ENCODE measurements at places on chromosomes 3 and 15.

DNA sequence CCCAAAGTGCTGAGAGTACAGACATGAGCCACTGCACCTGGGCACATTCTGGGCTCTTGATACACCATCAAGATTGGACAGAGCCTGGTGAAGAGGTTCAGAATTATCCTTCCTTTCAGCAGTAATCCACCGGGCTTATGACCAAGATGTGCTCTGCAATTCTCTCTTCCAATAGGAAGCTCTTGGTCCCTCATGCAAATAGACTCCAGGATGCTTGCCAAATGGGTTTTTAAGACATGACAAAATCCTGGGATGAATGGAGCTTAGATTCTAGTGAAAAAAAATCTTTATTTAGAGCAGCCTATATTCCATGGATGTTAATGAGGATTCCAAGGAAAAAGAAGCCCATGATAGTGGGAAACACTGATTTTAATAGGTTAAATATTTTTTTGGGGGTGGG, 119.1 kb downstream of the SV2B start:
- DNase-seq, result no peak

GRCh38 chr3:30011237-30011803, 595.1 kb upstream of the TGFBR2 start:
- no peak for DNase-seq

DNA sequence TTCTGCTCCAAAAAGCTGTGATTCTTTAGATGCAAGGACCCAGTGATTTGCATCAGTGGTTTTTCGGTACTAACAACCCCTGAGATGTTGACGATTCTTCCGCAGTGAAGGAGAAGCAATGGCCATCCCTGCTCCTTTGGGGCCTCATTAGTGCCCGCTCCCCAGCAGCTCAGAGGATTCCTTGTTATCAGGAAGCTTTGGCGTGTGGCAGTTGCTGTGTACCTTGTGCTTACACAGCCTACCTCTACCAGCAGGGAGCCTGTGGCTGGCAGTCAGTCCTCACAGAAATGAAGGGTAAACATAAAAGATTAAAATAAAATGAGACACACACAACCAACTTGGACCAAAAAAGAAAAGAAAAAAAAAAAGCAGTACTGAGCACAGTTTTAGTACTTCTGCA, 55.2 kb downstream of the CNTN3 start:
- no peak for DNase-seq

GRCh38 chr3:11145888-11146287, 8.4 kb upstream of the HRH1 start:
- DNase-seq, result peak; percentile 80

- no peak for DNase-seq
Measured at GRCh38 chr3:167973046-167973445, 122.7 kb downstream of the GOLIM4 start.

- DNase-seq, result no peak
Measured at GRCh38 chr15:87489456-87489855, 767.1 kb downstream of the NTRK3 start.

DNA sequence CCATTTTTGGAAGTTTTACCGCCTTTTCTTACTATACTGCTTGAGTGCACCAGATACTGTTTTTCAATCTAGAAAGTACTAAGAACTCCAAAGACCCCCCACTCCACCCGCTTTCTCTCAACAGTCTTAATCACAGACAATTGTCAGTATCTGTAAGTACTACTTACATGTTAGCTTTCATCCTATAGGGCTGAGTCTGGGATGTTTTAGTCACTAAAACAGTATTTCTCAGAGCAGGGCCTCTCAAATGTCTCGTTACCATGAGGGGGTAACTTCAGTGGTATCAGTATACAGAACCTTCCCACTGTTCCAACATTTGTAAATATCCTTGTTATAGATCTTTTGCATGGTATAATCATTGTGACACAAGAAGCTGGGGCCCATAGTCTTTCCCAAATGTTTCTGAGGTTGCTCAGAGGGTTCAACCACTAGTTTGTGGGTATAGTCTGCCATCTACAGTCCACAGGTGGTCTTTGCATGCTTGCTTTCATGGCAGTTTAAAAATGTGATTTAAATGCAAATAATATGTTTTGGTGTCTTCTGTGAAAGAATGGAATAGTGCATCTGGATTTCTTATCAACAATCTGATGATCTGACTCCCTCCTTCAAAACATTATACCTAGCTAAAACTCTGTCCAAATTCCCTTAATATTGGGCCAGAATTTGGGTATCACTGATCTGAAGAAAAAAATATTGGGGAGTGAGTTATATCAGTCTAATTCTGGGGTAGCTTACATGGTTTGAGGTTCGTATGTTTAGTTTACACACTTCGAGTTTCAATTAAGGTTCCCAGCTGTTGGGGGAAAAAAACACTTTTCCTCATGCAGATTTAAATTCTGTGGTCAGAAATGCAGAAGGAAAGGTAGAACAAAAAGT, 18.0 kb upstream of the DNAJC13 start:
- DNase-seq, result peak; percentile 66

GRCh38 chr3:23425410-23425809, 222.3 kb downstream of the UBE2E2 start:
- no peak for DNase-seq

- no peak for DNase-seq
Measured at GRCh38 chr15:32119694-32120330, 89.5 kb downstream of the CHRNA7 start.

GRCh38 chr3:78562328-78562727, 1205.5 kb downstream of the ROBO1 start:
- DNase-seq, result no peak

DNA sequence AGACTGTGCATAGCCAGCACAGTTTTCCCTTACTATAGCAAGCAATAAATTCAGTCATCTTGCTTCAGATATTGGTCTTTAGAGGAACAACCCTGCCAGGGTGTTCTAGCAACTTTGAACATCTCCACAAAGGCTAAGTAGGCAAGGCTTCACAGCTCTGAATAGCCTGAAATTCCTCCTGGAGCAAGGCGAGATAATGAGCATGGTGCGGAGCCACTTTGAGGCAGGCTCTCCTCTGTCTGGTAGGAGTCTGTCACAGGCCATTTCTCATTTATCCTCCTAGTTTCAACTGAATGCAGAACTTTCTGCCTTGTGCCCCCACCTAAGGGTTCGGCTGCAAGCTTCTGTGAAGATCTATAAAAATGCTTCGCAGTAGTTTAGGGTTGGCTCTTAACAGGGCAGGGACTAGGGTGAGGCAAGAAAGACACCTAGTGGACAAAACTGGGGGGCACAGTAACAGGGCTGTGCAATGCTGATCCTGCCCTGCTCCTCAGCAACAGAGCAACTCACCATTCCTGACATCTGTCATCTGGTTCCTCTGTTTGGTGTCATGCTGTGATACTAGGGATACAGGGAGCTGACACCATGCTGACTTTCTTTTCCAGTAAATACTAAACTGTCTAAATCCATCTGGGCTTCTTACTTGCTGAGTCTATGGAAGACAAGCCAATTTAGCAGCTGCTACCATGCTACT, 16.6 kb upstream of the EHHADH start:
- DNase-seq, result peak; percentile 15

GRCh38 chr3:65151666-65152065, 463.9 kb upstream of the ADAMTS9 start:
- peak; percentile 45 for DNase-seq

DNA sequence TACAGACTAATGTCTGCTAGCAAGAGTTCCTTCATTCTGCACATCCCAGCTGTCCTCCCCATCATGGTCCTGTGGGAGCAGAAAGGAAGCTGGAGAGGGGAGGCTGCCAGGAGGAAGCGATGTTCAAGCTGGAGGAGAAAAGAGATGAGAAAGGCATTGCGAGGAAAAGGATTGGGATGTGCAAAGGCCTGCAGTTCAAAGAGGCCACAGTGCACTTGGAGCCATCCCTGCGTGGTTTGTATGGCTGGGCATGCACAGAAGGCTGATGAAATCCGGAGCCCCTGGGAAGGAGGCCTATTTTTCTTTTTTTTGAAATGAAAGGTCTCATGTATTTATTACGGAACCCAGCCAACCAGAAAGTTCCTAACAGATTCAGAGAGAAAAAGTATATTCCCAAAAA, 22.8 kb downstream of the AMOTL2 start:
- no peak for DNase-seq

DNA sequence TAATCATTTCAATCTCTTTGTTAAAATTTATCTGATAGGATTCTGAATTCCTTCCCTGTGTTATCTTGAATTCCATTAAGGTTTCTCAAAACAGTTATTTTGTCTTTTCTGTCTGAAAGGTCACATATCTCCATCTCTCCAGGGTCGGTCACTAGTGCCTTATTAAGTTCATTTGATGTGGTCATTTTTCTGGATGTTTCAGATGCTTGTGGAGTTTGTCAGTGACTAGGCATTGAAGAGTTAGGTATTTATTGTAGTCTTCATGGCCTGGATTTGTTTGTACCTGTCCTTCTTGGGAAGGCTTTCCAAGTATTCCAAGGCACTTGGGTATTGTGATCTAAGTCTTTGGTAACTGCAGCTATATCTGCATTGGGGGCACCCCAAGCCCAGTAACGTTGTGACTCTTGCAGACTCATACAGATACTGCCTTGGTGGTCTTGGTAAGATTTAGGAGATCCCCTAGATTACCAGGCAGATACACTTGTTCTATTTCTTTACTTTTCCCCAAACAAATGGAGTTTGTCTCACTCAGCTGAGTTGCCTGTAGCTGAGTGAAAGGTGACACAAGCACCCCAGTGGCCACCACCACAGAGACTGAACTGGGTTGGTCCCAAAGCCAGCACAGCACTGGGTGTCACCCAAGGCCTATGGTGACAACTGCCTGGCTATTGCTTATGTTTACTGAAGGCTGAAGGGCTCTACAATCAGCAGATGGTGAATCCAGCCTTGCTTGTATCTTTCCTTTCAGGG, 18.9 kb upstream of the SLC27A2 start:
- no peak for DNase-seq

GRCh38 chr3:130543322-130543721, 26.3 kb downstream of the COL6A6 start:
- DNase-seq, result no peak

- no peak for DNase-seq
Measured at GRCh38 chr3:132625613-132626012, 28.5 kb downstream of the ACKR4 start.

DNA sequence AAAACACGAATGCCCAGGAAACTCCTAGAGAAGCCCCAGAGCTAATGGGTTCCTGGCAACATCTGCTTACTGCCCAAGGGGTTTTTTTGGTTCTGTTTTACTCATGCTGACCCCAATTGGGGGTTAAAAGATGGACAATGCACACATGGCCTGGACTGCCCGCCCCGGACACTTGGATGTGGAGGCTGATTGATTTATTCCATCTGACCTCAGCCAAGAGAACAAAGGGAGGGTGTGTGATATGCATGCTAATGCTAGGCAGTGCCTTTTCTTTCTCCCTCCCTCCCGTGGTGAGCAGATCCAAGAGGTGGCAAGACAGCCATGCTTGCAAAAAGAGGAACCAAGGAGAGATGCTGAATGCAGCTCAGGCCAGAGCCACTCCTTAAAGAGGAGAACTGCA, 3.3 kb upstream of the LRTM1 start:
- no peak for DNase-seq

DNA sequence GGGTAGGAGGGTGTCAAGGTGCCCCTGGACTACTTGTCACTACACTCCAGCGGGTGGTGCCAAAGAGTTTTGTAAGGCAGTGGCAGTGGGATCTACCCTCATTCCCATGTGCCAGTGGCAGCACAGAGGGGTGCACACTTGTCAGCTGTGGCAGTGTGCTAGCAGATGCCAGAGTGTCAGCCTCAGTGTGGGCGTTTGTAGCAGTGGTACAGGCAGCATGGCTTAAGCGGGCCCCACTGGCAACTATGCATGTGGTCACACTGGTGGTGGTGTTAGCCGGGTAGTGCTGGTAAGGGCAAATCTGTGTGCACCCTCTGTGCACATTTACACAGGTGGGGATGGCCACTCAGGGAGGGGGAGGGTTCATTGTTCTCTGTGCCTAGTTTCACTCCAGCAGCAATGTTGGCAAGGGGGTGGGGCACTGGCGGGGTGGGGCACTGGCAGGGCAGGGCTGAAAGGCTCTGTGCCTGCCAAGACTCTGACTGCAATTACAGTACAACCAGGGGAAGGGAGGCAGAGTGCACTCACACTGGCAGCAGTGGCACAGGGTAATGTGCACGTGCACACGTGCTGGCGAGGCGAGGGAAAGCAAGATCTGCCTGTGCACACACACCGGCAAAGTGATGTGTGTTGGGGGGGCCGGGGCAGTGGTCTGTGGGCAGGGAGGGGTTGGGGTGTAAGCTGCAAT, 31.8 kb downstream of the MYO9A start:
- no peak for DNase-seq
